SK-N-SH (cell line): ENCODE measurements at places on chromosomes 3 and 15. TPM values are rescaled to one million over a fixed set of nuclear protein-coding genes. Genes with fewer than 3 reads are reported as not detected.

The SLC49A4 gene
- polyA plus RNA-seq, result 6.4 and 9.1 TPM in 2 replicates

The CEP19 gene
- polyA plus RNA-seq, result 2.6 and 3.0 TPM in 2 replicates

The SLCO3A1 gene
- 12.1 and 19.7 TPM in 2 replicates for polyA plus RNA-seq

The CHDH gene
- polyA plus RNA-seq, result 0.05 and 0.33 TPM in 2 replicates

The SEMA6D gene
- polyA plus RNA-seq, result 0.30 and 0.47 TPM in 2 replicates

The PRICKLE2 gene
- 0.67 and 1.1 TPM in 2 replicates for polyA plus RNA-seq

DNA sequence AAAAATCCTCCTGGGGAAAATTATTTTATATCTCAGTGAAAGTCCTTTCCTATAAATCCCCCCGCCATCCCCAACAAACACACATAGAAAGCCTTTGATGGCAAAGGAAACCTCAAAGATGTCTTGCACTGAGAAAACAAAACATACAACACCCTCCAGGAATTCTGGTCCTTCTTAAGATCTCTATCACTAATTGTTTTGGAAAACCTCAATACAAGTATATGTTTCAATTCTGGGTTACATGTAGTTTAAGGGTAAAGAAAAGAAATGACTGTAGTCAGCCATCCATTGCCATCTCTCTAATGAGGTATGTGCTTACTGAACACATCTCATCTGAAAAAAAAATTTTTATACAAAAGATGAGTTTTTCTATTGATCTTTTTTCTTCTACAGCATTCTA, 97.3 kb downstream of the FSIP1 start:
- H3K36me3 ChIP-seq, result no peaks in the 10 kb centered on the region
- DNase-seq, result no peak
- H3K4me3 ChIP-seq, result no peak overlapping the region
- H3K27ac ChIP-seq, result peak overlapping the region; percentile 3; the same call in 1 of the 2 replicates
- H3K27me3 ChIP-seq, result no peaks in the 10 kb centered on the region
- H3K4me1 ChIP-seq, result no peaks in the 10 kb centered on the region; the same call in 1 of the 2 replicates

GRCh38 chr3:12870942-12871341, 29.6 kb upstream of the RPL32 start:
- DNase-seq, result no peak
- no peak overlapping the region for H3K4me3 ChIP-seq
- no peak overlapping the region for H3K27ac ChIP-seq

- peak; percentile 36 for DNase-seq
- H3K27ac ChIP-seq, result peak overlapping the region; percentile 87
- peaks cover 30% of the 10 kb centered on the region for H3K4me1 ChIP-seq
- peak overlapping the region; percentile 46 for H3K4me3 ChIP-seq
- H3K27me3 ChIP-seq, result no peaks in the 10 kb centered on the region
These were observed 30.1 kb downstream of the BOC start for GRCh38 chr3:113241292-113242095.

GRCh38 chr15:90143166-90143655, 40.9 kb upstream of the IDH2 start:
- no peak overlapping the region for H3K27ac ChIP-seq
- DNase-seq, result peak; percentile 93
- no peaks in the 10 kb centered on the region for H3K36me3 ChIP-seq
- H3K27me3 ChIP-seq, result no peaks in the 10 kb centered on the region
- no peaks in the 10 kb centered on the region for H3K4me1 ChIP-seq
- H3K4me3 ChIP-seq, result no peak overlapping the region

GRCh38 chr15:57355259-57355658, 21.0 kb upstream of the CGNL1 start:
- no peak for DNase-seq
- H3K27ac ChIP-seq, result peak overlapping the region; percentile 14; the same call in 1 of the 2 replicates
- no peaks in the 10 kb centered on the region; the same call in 1 of the 2 replicates for H3K4me1 ChIP-seq
- no peaks in the 10 kb centered on the region for H3K27me3 ChIP-seq

DNA sequence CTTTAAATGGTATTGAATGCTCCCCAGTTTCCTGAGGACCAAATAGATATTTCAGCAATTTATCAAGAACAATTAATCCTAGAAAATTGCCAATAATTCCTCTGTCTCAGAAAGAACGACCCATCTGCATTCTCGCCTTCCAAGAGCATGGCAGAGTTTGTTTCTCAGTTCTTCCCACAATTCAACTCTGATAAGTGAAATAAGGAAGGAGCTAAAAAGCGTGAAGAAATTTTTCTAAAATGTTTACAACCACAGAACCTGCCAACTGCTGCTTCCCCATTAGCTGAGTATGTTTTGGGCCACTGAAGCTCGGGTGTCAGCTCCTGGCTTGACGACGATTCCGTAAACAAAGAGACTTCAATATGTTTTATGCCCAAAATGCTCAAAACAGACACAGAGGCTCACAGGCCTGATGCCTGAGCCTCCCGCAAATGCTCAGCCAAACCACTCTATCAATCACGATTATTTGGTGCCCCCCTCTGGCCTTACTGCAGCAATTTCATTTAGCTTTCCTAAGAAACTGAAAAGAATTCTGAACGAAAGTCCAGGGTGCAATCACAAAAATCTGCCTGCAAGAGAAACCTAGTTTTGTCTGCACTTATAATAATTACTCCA, 259.2 kb upstream of the CCDC54 start:
- H3K4me3 ChIP-seq, result no peak overlapping the region; the same call in 1 of the 2 replicates
- H3K27me3 ChIP-seq, result no peaks in the 10 kb centered on the region
- peaks cover 4% of the 10 kb centered on the region; the same call in 1 of the 2 replicates for H3K4me1 ChIP-seq
- DNase-seq, result peak; percentile 70
- no peak overlapping the region for H3K27ac ChIP-seq

DNA sequence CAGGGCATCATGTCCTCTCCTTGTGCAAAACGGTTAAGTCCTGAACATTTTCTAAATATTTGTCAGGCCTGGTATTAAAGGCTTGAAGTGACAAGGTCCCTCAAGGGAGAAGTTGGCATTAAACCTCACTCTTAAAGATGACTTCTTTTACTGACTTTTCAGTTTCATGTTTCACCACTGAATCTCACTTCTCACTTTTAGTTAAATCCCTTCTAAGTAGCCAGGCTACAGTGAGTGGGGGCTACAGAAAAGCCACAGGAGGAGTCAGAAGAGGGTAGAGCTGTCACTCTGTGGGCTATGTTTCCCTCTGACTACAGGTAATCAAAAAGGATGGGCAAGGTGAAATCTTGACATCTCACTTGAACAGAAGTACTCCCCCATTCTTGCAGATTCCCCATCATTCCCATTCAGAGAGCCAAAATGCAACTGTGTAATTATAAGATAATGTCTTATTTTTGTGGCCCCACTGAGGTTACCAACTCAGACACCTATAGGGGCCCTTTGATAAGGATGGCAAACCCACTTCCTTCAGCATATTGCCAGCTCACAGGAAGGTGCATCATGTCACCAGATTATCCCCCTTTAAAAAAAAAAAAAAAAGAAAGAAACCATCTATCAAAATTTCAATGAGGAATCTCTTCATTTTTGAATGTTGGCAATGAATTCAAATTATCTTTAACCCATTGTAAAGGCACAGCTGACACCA, 790.1 kb upstream of the CFAP20DC start:
- H3K27me3 ChIP-seq, result no peaks in the 10 kb centered on the region; the same call in 1 of the 2 replicates
- H3K4me3 ChIP-seq, result no peak overlapping the region
- H3K27ac ChIP-seq, result no peak overlapping the region
- H3K36me3 ChIP-seq, result no peaks in the 10 kb centered on the region

DNA sequence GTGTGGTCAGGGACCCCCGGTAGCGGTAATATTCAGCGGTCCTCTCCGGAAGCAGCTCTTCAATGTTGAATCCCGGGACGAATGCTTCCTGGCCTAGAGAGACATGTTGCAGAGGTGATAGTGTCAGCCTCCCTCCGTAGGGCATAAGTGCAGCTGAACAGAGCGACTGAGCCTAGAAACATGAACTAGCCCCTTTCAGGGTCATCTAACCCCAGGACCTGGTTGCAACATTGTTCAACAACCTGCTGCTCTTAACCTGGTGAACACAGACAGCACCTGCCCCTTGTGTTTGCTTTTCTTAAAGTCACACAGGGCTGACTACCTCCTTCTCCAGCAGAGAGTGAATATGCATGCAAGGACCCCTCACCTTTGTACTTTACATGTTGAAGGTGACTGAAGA, 41.3 kb downstream of the CA12 start:
- H3K4me3 ChIP-seq, result no peak overlapping the region
- H3K27me3 ChIP-seq, result no peaks in the 10 kb centered on the region
- H3K27ac ChIP-seq, result no peak overlapping the region

DNA sequence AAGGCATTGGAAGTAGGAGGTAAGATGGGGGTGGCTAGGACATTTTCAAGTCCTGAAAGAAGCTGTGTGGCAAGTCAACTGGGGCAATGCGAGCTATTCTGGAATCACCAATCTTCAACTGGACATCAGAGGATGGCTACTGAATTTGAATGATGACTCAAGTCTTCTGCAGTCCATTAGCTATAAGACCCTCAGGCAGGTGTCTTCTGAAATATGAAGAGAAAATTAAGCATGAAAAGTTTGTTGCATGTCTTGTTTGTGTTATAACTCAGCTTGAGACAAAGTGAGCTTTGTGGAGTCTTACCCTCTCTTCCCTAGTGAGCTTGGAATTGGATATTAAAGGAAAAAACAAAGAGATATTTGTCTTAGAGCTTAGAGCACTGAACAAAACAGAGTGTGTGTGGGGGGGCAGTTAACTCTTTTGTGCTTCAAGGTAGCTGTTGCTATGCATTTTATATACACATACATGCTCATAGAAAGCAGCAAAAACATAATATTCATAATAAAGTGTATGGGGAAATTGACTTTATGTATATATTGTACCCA, 979.1 kb downstream of the MCTP2 start:
- no peaks in the 10 kb centered on the region for H3K27me3 ChIP-seq
- H3K4me1 ChIP-seq, result no peaks in the 10 kb centered on the region
- DNase-seq, result no peak
- no peak overlapping the region for H3K27ac ChIP-seq

DNA sequence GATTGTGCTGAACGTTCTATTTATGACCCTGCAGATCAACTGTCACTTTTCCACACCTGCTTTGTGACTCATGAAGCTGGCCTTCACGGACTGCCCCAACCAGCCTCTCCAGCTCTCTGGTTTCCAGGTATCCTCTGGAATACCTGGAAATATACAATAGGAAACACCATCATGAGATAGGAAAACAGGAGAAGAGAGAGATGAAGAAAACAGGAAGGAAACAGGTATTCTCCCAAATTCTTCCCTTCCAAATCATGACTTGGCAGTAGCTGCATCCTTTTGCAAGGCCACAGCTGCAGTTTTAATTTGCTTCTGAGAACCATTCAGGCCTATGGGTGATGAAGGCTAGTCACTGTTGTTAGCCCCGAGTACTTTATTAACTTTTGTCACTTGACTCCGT, 909.1 kb downstream of the EPHA3 start:
- H3K27me3 ChIP-seq, result no peaks in the 10 kb centered on the region
- no peak overlapping the region for H3K4me3 ChIP-seq
- H3K27ac ChIP-seq, result no peak overlapping the region

GRCh38 chr3:128650096-128651050, at the start of gene RPN1:
TSS of gene RPN1 (minus strand) at chr3:128650818. CDS start at chr3:128650800, 18 bp downstream.
- H3K36me3 ChIP-seq, result no peaks in the 10 kb centered on the region
- peak within 1 kb of the TSS; percentile 92 for H3K27ac ChIP-seq
- peak within 1 kb of the TSS; percentile 100 for H3K4me3 ChIP-seq
- H3K4me1 ChIP-seq, result no peaks in the 10 kb centered on the region
- peak; percentile 98 for DNase-seq

GRCh38 chr3:131549340-131549739, 46.6 kb upstream of the MRPL3 start:
- no peaks in the 10 kb centered on the region for H3K4me1 ChIP-seq
- DNase-seq, result no peak
- H3K36me3 ChIP-seq, result no peaks in the 10 kb centered on the region
- H3K27ac ChIP-seq, result no peak overlapping the region

GRCh38 chr3:24899901-24900603, 405.4 kb upstream of the THRB start:
- H3K36me3 ChIP-seq, result no peaks in the 10 kb centered on the region
- no peak overlapping the region for H3K27ac ChIP-seq
- H3K4me1 ChIP-seq, result no peaks in the 10 kb centered on the region
